ENCODE measurements at places on chromosomes 7 and 10.

DNA sequence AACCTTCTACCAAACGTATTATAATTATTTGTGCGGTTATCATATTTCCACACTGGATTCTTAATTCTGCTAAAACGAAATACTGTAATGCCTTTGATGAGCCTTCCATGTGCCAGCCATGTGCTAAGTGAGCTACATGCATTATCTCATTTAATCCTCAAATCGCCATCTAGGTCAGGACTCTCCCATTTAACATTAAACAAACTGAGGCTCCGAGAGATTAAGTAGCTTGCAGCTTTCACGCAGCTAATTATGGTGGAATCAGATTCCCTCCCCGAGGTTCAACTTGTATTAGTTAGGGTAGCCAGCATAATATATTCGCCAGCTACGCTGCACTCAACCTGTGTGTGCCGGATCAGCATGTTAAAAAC is 798 bp upstream of the TSPAN33 start:
- no peak for DNase-seq

DNA sequence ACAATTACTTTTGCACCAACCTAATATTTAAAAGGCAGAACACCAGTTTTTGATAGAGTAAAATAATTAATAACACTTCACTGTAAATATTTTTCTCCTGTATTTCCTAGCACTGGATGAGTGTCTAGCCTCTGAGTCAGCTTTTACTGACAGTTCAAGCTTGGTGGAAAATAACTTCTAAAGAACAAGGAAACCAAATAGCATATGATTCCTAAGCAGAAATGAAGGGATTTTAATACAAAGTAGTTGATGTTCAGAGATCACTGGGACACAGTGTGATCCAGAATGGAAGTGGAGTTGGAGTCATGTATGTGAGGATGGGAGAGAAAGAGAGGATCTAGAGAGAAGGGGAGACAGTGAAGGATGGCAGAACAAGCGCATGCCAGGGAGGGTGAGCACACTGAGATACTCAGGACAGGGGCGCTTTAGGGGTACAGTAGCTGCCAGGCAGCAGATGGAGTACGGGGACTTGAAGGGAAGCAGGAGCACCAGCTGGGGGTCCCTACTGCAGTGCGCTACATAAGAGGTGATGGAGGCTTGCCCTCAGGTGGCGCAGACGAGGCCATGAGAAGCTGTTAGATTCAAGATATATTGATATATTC is 117.9 kb upstream of the KLF6 start:
- DNase-seq, result no peak

DNA sequence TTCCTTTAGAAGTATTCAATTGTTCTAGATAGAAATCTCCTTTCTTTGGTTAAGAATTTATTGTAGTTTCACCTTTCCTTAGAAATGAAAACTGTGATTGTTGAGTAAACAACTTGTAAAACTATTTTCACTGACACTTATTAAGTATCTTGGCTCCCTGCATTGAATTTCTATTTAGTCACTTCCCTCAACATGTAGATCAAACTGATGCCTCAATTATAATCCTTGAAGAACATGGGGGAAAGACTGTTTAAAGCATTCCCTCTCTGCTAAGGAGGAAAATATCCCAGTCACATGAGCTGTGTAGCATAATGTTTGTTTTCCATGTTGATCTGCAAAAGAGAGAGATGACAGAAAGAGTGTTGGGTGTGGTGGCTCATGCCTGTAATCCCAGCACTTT is 99.7 kb downstream of the PDE1C start:
- no peak for DNase-seq

GRCh38 chr10:6951732-6952131 is 371.7 kb upstream of the PRKCQ start:
- no peak for DNase-seq

DNA sequence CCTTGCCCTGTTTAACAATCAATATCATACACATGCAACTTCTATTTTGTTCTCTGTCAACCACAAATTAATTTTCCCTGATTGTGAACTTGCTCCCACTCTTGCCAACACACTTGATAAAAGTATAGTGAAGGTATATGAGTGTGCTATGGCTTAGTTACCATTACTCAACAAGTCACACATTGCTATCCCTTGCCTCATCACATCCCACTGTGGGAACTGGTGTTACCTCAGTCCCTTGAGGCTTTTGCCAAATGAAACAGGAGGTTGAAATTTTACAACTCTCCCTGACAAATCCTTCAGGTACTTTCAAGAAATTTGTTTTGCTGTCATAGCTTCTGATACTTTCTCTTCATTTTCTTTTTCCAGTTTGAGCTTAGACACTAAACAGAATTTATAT is 472.5 kb upstream of the SEMA3D start:
- DNase-seq, result no peak
